Fibroblast of villous mesenchyme (primary cell): ENCODE measurements at places on chromosomes 2 and 18. TPM values are rescaled to one million over a fixed set of nuclear protein-coding genes. Genes with fewer than 3 reads are reported as not detected.

Gene THSD7B
- total RNA-seq: 0.32 and 1.3 TPM in 2 replicates

Gene PSD4
- 2.9 and 4.7 TPM in 2 replicates for total RNA-seq

Gene ASPRV1
- total RNA-seq: under 0.01 and 0.43 TPM in 2 replicates

Gene SOWAHC
- total RNA-seq: 9.3 and 10.8 TPM in 2 replicates

Gene ARHGAP15
- total RNA-seq: 0.43 TPM in 1 of 2 replicates, not detected in the other

Gene TFCP2L1
- total RNA-seq: not detected in 2 replicates

Gene SERPINB12
- not detected in 2 replicates for total RNA-seq

Gene PDCD1
- not detected in 2 replicates for total RNA-seq

Gene ACTG2
- total RNA-seq: 59.6 and 113 TPM in 2 replicates

Gene LRP1B
- total RNA-seq: 1.6 and 2.2 TPM in 2 replicates

Gene TMEM247
- 0.32 TPM in 1 of 2 replicates, not detected in the other for total RNA-seq

Gene MOB1A
- total RNA-seq: 102 and 155 TPM in 2 replicates

Gene FOXI3
- total RNA-seq: not detected in 2 replicates

Gene RAX
- not detected in 2 replicates for total RNA-seq

Gene ST6GAL2
- total RNA-seq: 4.3 and 5.2 TPM in 2 replicates

Gene BARD1
- 25.8 and 41.0 TPM in 2 replicates for total RNA-seq

Gene GLI2
- total RNA-seq: 22.5 and 28.3 TPM in 2 replicates

Gene GPR39
- 3.2 and 5.6 TPM in 2 replicates for total RNA-seq

Gene ANKRD30BL
- not detected in 2 replicates for total RNA-seq

Gene TRIM43
- total RNA-seq: under 0.01 TPM in 1 of 2 replicates, not detected in the other

Gene TUBB8B
- total RNA-seq: 0.32 and 0.43 TPM in 2 replicates

Gene AKAIN1
- not detected in 2 replicates for total RNA-seq

Gene CRACDL
- total RNA-seq: not detected in 2 replicates

Gene ANKAR
- 5.6 and 7.1 TPM in 2 replicates for total RNA-seq

Gene CYB5A
- total RNA-seq: 35.4 and 114 TPM in 2 replicates

Gene TMEM18
- 14.5 and 19.4 TPM in 2 replicates for total RNA-seq

Gene CYP27A1
- 4.7 and 16.1 TPM in 2 replicates for total RNA-seq

Gene RAD51AP2
- total RNA-seq: under 0.01 TPM in 2 replicates

Gene OTOS
- total RNA-seq: not detected in 2 replicates

Gene UGT1A10
- total RNA-seq: not detected in 2 replicates

Gene INO80C
- total RNA-seq: 4.8 and 5.6 TPM in 2 replicates

Gene MEIS1
- total RNA-seq: 87.3 and 107 TPM in 2 replicates

Gene C2orf80
- not detected in 2 replicates for total RNA-seq
